Stimulated activated CD8-positive, alpha-beta memory T cell treated with anti-CD3 and anti-CD28 coated beads, Interleukin-2, amount 100 ng/mL, for 1 hour (primary cell): ENCODE measurements at places on chromosomes 3 and 15.
A peak's percentile ranks its signal among the peaks of the same experiment; 100 is the strongest.

GRCh38 chr3:61927332-61927731 is 366.0 kb downstream of the PTPRG start:
- DNase-seq, result no peak

DNA sequence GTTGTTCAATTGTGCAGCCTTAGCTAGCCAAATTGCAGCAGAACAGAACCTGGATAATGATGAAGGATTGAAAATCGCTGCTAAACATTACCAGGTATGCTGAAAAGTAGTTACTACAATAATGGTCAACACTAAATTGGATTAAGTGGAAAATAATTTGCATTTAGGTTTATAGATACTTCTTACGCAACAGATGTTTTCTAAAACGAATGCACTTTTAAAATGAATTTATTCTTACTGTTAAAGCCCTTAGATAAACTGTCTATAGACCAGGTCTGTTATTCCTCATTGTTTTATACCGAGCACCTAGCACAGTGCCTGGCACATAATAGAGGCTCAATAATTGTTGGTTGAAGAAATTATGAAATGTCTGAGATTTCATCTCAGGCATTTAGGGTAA is 23.6 kb downstream of the PDCD6IP start:
- DNase-seq, result no peak

DNA sequence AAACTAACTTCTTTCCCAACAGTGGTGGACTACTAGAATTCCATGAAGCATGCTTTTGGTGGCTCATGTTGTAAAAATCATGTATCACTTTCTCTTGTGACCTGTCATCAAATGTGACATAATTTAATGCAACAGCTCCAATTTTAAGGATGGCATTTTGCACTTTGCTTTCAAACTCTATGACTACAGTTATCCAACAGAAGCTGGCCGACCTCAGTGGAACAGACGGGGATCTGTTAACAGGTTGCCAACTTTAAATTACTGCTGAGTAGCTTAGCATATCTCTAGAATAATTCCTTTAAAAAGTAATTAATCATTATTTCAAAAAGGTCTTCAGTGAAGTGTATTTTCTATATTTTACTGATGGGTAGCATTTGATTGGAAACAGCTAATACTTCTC is 907.4 kb downstream of the FHIT start:
- DNase-seq, result no peak

- DNase-seq, result no peak
These were observed 806.6 kb downstream of the SQOR start for GRCh38 chr15:46441294-46442062.

- DNase-seq, result no peak
These were observed 4.8 kb downstream of the IQCH start for GRCh38 chr15:67259379-67259778.

GRCh38 chr3:4506559-4507023 is 13.4 kb downstream of the ITPR1 start:
- no peak for DNase-seq

GRCh38 chr3:122608916-122609315 is 31.5 kb downstream of the PARP15 start:
- DNase-seq, result no peak

GRCh38 chr3:55719508-55719907 is 232.4 kb upstream of the WNT5A start:
- no peak for DNase-seq

DNA sequence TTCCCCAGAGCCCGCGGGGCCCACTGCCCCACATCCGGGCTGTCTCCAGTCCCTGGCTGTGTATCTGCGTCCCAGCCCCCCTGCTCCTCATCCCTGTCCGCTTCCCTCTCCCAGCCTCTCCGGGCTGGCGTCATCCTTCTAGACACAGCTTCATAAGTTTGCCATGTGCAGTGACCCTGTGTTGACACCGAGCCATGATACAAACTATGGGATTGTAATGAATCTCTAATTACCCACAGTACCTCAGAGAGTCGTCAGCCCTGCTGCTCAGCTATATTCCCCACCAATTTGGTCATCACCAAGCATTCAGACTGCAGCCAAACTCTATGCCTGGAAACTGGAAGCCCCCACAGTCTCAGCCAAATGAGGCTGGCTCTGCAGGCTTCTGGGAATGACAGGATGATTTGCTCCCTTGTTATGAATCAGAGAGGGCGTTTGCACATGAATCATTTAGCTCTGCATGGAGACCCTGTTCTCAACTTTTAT is 466.1 kb upstream of the ATP11B start:
- no peak for DNase-seq

DNA sequence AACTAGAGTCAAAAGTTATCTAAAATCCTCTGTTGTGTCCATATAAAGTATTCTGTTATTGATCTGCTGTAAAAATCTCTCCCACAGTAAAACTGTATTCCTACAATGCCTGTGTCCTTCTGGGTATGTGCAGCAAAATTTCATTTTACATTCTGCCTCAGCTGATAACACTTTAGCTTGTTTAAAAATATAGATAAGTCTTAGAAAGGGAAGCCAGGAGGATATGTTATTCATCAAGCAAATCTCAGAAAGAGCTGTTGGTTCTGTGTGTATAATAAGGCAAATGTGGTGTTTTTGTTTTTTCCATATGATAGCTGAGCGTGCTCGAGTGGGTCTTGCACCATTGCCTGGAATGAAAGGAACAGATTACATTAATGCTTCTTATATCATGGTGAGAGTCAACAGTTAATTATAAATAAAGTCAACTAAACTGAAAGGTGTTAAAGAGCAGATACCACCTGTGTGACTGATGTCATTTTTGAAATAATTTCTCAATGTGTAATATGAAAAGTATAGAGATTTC is 96.6 kb downstream of the FEZF2 start:
- no peak for DNase-seq

- no peak for DNase-seq
These were observed 8.4 kb upstream of the GP5 start for GRCh38 chr3:194407423-194407822.

DNA sequence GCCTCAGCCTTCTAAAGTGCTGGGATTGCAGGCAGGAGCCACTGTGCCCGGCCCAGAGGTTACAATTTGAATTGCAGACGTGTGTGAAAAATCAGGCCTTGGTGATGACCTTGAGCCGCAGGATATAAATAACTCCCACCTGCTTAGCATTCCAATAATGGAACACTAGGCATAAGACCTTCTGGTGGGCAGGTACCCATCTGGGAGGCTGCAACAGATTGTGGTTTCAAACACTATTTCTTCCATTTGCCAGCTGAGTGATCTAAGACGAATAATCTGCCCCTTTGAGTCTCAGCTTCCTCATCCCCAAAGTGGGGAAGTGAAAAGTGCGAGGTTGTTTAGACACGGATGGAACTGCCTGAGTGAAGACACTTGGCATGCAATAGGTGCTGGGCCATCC is 47.7 kb upstream of the HERC1 start:
- DNase-seq, result no peak

- no peak for DNase-seq
These were observed 89.3 kb upstream of the BHLHE40 start for GRCh38 chr3:4889896-4890295.

DNA sequence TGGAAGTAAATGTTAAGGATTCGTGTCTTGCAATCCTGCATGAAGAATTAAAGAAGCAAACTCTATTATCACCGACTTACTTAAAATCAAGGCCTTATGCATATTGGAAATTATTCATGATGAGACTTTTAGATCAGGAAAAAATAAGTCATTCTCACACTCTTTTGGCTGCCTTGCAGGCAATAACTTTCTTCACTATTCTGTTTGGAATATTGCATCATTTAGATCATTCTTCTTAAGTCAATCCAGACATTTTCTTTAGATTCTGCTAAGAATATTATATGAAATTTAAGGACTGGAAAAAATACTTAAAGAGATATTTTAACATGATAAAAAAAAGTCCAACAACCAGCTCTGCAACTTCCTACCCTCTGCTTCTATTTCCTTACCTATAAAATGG is 245.4 kb downstream of the LRRN1 start:
- no peak for DNase-seq

DNA sequence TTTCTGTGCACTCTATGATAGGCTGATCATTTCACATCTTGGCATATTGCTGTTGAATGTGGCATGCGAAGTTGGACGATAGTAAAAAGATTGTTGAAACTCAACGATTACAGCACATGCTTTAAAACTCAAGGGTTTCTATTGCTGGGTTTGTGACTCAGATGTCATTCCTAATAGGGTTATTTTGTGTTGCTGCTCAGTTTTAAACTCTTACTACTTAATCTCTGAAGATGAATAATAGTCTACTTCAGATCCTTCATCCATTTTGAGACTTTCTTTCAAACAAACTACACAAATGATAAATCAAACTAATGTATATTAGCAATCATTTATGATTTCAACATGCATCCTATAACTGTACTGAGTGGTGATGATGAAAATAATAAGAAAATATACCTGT is 71.3 kb upstream of the MBNL1 start:
- no peak for DNase-seq

DNA sequence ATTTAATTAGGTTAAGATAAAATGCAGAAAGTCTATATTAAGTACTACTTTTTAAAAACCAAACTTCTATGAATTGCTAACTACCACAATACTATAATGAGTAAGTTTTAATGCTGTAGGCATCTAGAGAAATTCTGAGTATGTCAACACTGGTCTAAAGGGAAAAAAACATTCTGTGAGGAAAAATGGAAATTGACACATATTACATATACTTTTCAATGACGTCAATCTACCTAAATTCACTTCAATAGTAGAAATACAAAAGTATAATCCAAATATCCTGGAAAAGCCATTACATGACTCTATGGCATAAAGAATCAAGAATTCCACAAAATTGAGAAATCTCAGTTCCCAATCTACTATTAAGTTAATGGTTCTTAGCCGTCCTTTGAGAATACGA is 2.2 kb downstream of the SECISBP2L start:
- DNase-seq, result no peak

GRCh38 chr3:78281381-78281780 is 1241.5 kb downstream of the ROBO2 start:
- no peak for DNase-seq

- no peak for DNase-seq
These were observed 42.9 kb upstream of the AKAP13 start for GRCh38 chr15:85337425-85338074.

DNA sequence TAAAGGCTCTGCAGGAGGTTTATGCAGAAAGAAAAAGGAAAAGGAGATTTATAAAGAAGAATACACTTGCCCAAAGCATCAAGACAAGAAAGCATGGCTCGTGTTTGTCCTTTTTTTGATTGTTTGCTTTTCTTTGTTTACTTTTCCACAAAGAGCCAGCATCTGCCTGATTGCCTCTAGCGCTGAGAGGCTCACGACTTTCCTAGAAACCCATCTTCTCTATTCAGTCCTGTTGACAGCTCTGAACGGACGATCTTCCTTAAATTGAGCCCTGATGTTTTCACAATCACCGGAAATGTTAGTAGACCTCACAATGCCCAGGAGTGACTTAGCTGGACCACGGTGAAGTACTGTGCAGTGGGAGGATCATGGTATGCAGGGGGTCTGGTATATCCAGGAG is 12.4 kb downstream of the GP5 start:
- no peak for DNase-seq

DNA sequence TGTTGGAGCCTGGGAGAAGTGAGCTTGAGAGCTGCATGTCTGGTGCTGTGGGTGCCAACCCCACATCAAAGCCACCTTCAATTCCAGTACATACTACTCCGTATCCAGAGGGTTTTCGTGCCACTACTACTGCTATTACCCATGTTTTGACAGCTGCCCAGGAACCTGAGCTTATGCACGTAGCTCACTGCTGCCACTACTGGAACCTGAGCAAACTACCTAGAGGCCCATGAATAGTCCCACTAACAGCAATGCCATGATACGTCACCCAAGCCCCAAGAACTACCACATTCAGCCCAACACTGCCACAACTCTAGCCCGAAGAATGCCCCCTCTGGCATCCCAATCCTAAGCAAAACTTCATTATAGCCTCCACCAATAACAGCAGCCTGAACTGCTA is 215.2 kb upstream of the BCHE start:
- DNase-seq, result no peak

- DNase-seq, result no peak
These were observed 67.2 kb downstream of the EFHB start for GRCh38 chr3:19866751-19867347.

DNA sequence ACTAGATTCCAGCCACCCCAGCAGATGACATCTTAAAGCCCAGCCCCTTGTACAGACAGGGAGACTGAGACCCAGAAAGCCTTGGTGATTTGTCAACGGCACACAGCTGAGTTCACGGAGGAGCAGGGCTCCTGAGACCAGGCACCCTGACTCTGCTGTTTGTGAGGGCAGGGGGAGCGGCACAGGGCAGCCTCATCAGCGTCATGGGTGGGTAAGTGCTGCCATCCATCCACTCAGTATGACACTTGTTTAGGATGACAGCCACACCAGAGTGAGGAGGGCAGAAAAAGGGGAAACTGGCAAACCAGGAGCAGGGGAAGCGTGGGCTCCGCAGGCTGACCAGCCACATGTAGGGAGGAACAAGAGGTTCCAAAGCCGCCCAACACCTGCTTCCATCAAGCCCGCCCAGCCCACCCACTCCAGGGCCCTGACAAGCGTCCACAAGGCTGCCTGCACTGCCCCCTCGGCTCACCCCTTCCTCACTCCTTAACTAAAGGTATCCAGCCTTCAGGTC is 19.9 kb downstream of the RBPMS2 start:
- DNase-seq, result no peak

DNA sequence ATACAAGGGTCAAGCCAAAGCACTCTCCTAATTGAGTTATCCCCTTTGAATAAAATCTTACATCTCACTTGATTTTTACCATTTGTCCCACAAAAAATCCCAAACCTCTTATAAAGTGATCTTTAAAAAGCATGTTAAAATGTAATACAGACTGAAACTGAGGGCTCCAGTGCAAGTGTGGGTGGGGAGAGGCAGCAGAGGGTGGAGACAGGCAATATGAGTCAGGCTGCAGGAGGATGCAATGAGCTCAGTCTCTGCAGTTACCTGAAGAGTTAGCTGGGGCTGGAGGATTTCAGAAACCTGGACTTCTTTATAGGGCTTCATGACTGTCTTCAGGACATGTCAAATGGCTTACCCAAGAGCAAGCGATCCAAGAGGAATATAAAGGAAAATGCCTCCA is 14.2 kb upstream of the COLQ start:
- peak; percentile 12 for DNase-seq

- DNase-seq, result no peak
These were observed 186.4 kb downstream of the FAM43A start for GRCh38 chr3:194871864-194872668.

- no peak for DNase-seq
These were observed 8.6 kb upstream of the IQSEC1 start for GRCh38 chr3:13081603-13082360.

- no peak for DNase-seq
These were observed at the start of gene ADAMTSL3 for GRCh38 chr15:83653639-83654378. Gene ADAMTSL3, plus strand, starts transcription at chr15:83654123. Its CDS starts 1,639 bp downstream, at chr15:83655762.

DNA sequence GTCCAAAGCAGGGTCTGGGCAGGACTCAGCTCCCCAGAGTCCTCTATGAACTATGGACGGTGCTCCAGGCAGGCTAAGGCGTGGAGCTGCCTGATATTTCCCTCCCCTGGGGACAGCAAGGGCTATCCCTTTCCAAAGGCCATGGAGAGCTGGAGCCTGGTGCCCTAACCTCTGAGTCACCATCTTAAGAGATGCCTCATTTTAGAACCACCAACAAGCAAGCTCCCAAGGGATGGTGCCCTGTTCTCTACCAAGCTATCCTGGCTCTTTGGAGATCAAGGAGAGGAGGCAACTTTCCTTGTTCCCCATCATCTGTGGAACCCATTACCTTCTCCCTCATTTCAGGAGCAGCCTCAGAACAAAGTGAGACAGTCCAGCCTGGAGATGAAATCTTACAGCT is 15.7 kb downstream of the STARD5 start:
- DNase-seq, result no peak
